ENCODE measurements at places on chromosomes 7 and 10. TPM values are rescaled to one million over a fixed set of nuclear protein-coding genes. Genes with fewer than 3 reads are reported as not detected.

DNA sequence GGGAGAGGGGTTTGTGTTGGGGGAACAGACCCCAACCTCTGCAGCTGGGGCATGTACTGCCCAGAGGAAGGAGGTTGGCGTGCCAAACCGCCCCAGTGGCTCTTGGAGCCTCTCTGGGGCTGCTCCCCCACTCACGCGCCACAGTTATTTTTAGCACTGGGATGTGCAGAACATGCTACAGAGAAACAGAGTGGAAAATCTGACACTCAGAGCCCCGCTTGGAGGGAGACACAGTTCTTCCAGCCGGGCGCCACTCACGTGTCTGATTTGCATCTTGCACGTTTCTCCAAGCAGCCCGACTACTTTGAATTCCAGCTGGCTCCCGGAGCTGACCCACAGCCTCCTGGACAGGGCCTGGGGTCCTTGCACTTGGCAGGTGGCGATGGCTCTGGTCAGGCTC lies 182.0 kb downstream of the RPS24 start:
- peak; percentile 27 for DNase-seq

DNA sequence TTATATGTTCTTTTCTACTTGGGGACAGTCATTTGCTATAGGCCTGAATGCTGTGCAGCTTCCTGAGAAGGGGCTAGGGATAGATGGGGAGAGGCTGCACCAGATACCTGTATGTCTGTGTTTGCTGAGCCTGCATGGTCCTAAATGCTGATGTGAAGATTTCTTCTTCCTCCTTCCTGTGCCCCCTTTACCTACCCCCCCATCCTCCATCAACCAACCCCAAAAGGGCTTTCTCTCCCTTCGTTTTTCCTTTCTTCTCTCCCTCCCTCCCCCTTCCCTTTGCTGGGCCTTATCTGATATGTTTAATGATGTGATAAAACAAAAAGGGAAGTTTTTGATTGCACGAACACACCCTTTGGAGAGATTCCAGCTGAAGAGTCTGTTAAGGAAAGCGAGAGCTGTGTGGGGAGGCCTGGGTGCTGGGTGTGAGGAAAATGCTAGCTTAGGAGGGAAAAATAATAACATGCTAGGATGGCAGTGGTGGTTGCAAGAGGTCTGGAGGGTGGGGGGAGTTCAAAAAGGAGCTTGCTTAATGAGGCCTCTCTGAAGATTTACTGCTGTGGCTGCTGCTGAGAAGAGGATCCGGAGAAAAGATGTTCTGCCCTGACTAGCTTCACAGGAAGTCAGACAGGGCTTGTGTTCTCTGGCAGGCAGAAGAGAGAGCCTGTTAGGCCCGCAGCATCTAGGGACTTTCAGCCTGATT lies 101.8 kb downstream of the SAMD9 start:
- no peak for DNase-seq

DNA sequence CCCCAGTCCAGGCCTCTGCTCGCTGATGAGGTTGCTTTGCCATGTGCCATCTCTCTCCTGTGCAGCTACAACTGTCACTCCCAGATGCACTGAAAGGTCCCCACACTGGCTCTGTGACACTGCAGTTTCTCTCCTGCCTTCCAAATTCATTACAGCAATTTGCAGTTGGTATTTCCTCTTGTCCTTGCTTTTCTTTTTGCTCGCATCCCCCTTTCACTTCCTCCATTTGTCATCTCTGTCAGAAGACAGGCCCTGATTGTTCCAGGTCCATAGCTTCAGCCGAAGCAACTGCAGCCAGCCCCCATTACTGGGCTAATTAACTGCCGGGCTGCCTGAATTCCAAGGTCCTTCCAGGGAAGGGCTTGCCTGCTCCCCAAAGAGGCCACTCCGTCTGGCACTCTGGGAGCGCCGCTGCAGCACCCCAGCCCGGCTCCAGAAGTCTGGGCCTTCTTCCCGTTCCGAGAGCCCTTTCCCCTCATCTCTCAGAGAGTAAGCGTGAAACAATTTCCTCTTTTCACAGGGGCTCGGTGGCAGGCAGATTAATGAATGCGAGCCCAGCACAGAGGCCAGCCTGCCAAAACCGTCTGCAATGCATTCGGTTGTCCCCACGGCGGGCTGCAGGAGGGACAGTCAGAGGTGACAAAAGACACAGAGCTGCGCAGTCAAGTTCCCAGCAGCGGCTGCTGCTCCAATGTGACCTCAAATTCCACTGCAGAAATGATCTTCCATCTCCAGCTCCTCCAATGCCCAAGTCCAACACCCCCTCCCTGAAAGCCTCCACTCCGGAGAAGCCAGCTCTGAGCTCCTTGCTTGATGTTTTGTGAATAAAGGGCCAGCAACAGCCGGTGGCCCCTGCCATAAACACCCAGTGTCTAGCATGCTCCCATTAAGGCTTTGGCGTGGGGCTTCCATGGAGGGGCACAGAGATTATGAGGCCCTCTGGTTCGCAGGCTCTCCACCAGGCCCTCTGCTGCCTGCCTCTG lies 279.4 kb upstream of the HABP2 start:
- no peak for DNase-seq

DNA sequence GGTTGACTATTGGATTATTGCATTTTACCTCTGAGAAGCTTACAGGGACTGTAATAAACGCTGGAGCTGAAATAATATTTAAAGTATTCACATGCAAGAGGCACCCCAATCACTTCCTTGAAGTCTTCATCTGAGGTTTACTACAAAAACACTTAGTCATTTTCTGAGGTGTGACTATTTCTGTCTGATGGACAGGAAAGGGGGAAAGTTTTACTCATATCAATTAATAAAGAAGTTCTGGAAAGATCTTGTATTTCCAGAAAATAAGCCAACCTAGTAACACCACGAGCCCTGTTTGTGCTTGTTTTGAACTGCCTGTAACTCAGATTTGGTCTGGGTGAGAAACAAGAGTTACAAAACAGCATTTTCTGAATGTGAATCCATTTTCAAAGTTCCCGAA lies 63.9 kb upstream of the PRKCQ start:
- no peak for DNase-seq

DNA sequence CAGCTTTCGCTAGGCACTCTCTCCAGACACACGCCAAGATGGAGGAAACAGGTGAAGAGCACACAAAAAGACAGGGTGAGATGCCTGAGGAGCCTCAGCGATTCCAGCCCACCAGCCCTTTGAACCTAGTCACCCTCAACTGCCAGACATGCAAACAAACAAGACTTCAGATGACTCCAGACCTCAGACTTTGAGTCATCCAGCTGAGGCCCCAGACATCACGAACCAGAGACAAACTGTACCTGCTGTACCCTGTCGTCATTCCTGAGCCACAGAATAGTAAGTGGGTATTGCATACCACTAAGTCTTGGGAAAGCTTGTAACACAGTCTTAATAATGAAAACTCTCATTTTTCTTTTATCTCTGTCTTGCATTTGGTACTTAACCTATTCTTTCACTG lies 126.6 kb upstream of the LSM8 start:
- DNase-seq = peak; percentile 1

DNA sequence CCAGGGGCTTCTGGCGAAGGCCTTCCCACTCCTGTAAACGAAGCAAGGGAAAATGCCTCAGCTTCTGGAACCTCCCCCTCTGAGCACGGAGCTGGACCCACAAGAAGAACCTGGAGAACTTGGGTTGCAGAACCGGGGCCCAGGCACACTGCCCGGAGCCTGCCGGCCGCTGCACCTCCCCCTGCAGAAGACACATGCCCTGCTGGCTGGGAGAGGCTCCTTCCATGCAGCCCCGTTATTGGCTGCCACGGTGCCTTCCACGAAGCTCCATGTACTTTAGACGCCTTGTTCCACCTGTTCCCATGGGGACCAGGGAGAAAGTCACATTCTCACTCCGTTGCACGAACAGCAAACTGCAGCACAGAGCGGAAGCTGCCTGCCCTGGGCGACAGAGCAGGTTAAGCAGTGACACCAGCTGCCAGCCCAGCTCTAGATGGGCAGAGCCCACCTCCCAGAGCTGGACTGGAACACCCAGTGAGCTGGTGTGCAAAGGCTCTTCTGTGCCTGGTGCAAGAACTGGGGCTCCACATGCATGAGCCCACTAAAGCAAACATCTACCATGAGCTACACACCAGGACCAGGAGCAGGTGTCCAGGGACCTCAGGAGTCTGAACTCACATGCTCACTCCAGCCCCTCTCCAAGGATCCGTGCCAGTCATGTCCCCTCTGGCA lies 70.1 kb downstream of the TNS3 start:
- DNase-seq = no peak

DNA sequence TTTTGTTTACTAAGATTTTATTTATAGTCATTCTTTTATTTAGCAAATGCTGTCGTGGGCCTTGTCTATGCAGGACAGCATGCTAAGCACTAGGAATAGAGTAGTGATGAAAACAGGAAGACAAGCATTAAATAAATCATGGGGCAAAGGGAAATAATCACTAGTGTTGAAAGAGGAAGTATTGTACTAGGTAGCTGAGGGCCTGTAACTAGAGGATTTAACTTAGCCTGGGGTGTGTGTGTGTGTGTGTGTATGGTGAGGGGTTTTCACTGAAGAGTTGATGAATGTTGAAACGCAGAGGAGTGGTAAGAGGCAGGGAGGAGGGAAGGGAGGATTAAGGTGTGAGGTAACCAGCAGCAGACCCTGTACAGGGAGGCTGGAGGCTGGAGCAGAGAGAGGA lies 446.4 kb downstream of the SDK1 start:
- DNase-seq = no peak

GRCh38 chr7:88111954-88112471 lies 107.8 kb downstream of the SRI start:
- no peak for DNase-seq

GRCh38 chr10:86290933-86291615 lies 75.5 kb downstream of the GRID1 start:
- no peak for DNase-seq

DNA sequence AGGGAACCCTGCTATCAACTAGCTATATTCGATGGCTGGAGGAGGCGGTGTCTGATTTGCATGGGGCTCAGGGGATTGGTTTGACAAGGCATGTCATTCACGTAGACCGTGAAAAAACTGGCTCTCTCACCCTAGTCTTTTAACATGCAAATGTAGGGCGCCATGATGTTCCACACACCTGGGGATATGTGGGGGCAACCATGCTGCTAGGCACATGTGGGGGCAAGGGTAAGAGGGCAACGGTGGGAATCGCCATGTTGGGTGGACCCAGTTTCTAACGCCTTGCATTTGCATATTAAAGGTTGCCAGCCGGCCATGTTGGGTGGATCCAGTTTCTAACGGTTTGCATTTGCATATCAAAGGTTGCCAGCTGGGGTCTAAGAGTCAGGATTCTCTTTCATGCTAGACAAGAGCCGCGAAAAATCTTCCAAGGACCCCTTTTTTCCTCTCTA lies 419.2 kb upstream of the NFE2L3 start:
- no peak for DNase-seq

- peak; percentile 68 for DNase-seq
Measured at GRCh38 chr7:70298780-70299471, 700.7 kb downstream of the AUTS2 start.

DNA sequence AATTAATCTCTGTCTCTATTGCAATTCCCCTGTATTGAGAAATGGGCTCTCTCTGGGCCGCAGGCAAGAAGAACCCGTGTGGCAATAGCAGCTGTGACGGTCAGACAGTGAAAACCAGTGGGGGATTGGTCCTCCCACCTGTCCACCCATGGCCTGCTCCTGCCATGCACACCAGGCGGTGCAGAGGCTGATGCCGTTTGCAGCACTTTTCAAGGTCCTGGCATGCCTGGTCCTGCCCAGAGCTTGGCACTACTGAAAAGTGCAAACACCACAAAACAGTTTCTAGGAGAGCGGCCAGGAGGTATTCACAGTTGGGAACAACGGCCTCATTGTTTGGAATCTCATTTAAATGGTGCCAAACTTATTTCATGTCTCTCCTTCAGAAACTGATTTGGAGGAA lies 41.5 kb downstream of the PSPH start:
- no peak for DNase-seq

DNA sequence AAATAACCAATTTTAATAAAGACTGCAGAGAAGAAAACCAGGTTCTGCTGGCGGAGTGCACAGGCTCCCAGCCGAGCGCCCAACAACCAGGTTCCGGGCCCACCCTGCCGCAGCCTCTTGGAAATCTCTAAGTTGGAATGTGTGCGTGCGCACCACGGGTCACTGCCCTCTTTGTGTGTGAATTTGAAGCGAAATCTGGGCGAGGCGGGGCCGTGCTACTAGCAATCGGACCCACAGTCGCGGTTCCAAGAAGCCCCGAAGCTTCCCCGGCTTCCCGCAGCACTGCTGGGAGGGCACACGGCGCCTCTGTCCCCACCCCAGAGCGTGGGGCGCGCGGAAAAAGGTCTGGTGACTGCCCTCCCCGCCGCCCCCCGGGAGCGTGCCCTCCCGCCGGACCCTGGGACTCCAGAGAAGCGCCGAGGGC lies 666 bp upstream of the MAP3K8 start:
- peak; percentile 59 for DNase-seq

GRCh38 chr7:151366166-151366879 lies 24.7 kb downstream of the NUB1 start:
- DNase-seq = no peak

- DNase-seq = no peak
Measured at GRCh38 chr10:1673568-1674345, 63.6 kb downstream of the ADARB2 start.

DNA sequence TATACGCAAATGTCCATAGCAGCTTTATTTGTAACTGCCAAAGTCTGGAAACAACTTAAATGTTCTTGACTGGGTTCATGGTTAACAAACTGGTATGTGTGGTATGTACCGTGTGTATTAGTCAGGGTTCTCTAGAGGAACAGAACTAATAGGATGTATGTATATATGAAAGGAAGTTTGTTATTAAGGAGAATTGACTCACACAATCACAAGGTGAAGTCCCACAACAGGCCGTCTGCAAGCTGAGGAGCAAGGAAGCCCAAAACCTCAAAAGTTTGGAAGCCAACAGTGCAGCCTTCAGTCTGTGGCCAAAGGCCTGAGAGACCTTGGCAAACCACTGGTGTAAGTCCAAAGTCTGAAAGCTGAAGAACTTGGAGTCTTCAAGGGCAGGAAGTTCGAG lies 66.8 kb downstream of the TMEM168 start:
- no peak for DNase-seq

- DNase-seq = no peak
Measured at GRCh38 chr7:71808115-71808514, 604.0 kb downstream of the CALN1 start.

GRCh38 chr7:101678658-101679057 lies 49.6 kb upstream of the MYL10 start:
- peak; percentile 95 for DNase-seq

- no peak for DNase-seq
Measured at GRCh38 chr10:114881901-114882300, 56.1 kb upstream of the TRUB1 start.

GRCh38 chr7:143239813-143240212 lies 18.0 kb downstream of the TAS2R40 start:
- DNase-seq = no peak

- DNase-seq = no peak
Measured at GRCh38 chr7:149790146-149790548, 16.8 kb upstream of the ZNF467 start.

GRCh38 chr7:93569189-93569588 lies 5.3 kb downstream of the CALCR start:
- DNase-seq = no peak

PCGF5 gene
- total RNA-seq = 32.7 TPM

TAS2R4 gene
- 0.20 TPM for total RNA-seq

ANKRD61 gene
- 1.2 TPM for total RNA-seq

FGF8 gene
- not detected for total RNA-seq

PNLIP gene
- not detected for total RNA-seq

AGMO gene
- not detected for total RNA-seq

DENND2A gene
- 11.5 TPM for total RNA-seq

AKR1C1 gene
- 25.7 TPM for total RNA-seq

IFIT1B gene
- 0.37 TPM for total RNA-seq

METTL27 gene
- total RNA-seq = 1.9 TPM

CALHM1 gene
- not detected for total RNA-seq

STAMBPL1 gene
- 22.8 TPM for total RNA-seq

FOXL3 gene
- total RNA-seq = not detected

PLPP4 gene
- total RNA-seq = 69.2 TPM

GGCT gene
- 42.7 TPM for total RNA-seq

ODAD2 gene
- total RNA-seq = 0.54 TPM

PPP1R17 gene
- not detected for total RNA-seq
